Esophagus squamous epithelium (tissue), 5 donors: ENCODE measurements at places on chromosomes 5 and 9.

- DNase-seq, result no peak
Measured at GRCh38 chr5:13218518-13218917, 726.0 kb downstream of the DNAH5 start.

DNA sequence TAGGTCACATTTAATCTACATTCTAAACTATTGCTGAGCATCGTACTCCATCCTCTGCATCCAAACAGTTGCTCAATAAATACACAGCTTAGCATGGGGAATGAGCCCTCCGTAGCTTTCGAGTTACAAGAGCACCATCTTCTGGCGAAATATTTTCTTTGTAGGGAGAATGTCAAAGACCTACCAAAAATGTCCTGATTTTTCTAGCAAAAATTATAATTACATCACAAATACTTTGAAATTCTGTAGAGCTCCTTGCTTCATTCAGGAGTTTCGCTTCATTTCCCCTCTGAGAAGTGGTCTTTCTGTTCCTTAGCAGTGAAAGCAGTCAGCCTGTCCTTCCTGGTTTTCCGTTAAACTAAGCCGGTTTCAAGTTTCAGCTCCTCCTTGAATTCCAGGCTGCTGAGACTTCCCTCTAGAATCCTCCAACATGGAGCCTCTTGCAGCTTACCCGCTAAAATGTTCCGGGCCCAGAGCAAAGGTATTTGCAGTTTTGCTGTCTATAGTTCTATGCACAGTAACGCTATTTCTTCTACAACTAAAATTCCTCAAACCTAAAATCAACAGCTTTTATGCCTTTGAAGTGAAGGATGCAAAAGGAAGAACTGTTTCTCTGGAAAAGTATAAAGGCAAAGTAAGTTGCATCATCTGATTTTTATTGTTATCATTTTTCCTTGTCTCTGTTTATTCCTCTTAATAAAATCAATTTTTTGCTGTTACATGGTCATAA lies at the start of gene GPX8:
TSS of gene GPX8 (plus strand) at position 409 of the 730 bp plus-strand sequence. CDS start at position 431, 22 bp downstream.
- DNase-seq, result no peak

DNA sequence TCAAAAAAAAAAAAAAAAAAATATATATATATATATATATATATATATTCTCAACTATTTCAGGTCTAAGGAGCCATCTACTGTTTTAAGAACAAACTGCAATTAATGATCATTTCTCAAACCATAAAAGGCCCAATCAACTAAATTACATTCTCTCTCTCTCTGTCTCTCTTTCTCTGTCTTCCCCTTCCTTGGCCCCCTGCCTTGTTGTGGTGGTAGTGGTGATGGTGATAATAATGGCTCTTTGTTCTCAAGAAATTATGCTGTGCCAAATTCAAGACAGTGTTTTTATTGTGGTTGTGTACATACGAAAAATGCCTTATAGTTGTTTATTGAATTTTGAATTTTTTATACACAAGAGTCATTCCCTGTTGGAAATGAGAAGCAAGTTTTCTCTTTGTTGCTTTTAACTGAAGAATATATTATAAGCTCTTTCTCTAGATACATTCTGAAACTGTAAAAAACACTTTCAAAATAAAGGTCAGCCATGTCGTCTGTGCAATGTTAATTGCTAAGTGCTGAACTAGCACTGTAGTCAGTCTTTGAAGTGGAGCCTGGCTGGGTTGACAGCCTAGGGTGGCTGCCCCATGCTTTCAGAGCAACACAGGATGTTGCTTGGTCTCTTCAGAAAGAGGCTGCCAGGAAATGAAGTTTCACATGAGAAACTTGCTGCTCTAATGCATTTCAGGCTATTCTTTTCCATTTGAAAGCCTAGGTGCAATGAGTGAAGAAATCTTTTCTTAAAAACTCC lies 96.0 kb downstream of the HINT1 start:
- no peak for DNase-seq

- DNase-seq, result no peak
Measured at GRCh38 chr9:100485196-100485595, 12.2 kb downstream of the TMEFF1 start.

DNA sequence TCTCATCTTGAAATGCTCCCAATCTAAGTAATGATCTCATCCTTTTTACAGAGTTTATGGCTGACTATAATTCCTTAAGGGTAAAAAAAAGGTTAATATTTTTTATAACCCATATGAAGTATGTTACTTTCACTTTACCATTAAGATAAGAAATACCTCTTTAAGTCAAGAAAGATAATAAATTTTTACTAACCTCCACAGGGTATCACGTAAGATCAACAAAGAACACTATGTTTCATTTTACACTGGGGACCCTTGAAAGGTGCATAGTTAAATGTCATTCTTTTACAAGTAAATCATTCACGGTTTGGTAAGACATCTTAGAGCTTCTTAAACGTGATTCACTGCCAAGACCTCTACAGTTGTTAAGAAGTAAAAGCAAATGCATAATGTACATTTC lies 472.7 kb upstream of the CDH9 start:
- DNase-seq, result no peak
